Natural killer cell (primary cell): ENCODE measurements at places on chromosomes 5 and 9. TPM values are rescaled to one million over a fixed set of nuclear protein-coding genes. Genes with fewer than 3 reads are reported as not detected.

CRB2 gene
- total RNA-seq, result not detected

DBH gene
- total RNA-seq, result not detected

C5 gene
- total RNA-seq, result 1.5 TPM

ARL14EPL gene
- total RNA-seq, result not detected

TMEM252 gene
- total RNA-seq, result not detected

MARCHF3 gene
- 6.8 TPM for total RNA-seq

PCDHGA3 gene
- total RNA-seq, result not detected

GCNT4 gene
- 2.0 TPM for total RNA-seq

C9 gene
- total RNA-seq, result not detected

PCDHB11 gene
- total RNA-seq, result not detected

FGFR4 gene
- 0.72 TPM for total RNA-seq

SLC45A2 gene
- not detected for total RNA-seq

SETD9 gene
- 5.6 TPM for total RNA-seq

MEIKIN gene
- total RNA-seq, result not detected

PCDHA1 gene
- not detected for total RNA-seq

PHF24 gene
- total RNA-seq, result not detected

GAS1 gene
- 1.0 TPM for total RNA-seq

SLC46A2 gene
- total RNA-seq, result 0.23 TPM

SPATA31D4 gene
- total RNA-seq, result not detected

CANX gene
- total RNA-seq, result 260 TPM

KIF20A gene
- 0.15 TPM for total RNA-seq

RAD50 gene
- total RNA-seq, result 27.5 TPM

DAB2IP gene
- not detected for total RNA-seq

ANKRD31 gene
- 0.15 TPM for total RNA-seq

THBS4 gene
- total RNA-seq, result 0.61 TPM

SLC25A48 gene
- not detected for total RNA-seq

FST gene
- not detected for total RNA-seq

CCDC192 gene
- not detected for total RNA-seq

BTNL3 gene
- not detected for total RNA-seq

TLE4 gene
- 240 TPM for total RNA-seq
